Substantia nigra (tissue), 51 donors: ENCODE measurements at places on chromosomes 7 and 10.
A peak's percentile ranks its signal among the peaks of the same experiment; 100 is the strongest.

GRCh38 chr7:81871606-81872265 lies 101.9 kb upstream of the HGF start:
- no peak for DNase-seq

DNA sequence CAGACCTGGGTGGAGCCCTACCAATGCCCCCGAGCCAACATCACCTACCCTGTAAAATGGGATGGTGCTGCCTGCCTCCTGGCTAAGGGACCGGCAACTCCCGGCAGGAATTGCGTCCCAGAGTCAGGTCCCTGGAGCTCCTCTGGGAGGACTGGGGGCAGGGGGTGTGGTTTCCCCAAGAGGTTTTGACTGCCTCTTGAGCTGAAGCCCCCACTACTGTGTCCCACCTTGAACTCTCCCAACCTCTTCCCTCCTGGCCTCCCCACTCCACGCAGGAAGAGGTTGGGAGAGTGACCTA lies 1.3 kb downstream of the SH2B2 start:
- no peak for DNase-seq

GRCh38 chr7:36621396-36621795 lies 102.9 kb downstream of the AOAH start:
- DNase-seq, result no peak

GRCh38 chr7:70674571-70675010 lies 457.4 kb upstream of the GALNT17 start:
- no peak for DNase-seq

DNA sequence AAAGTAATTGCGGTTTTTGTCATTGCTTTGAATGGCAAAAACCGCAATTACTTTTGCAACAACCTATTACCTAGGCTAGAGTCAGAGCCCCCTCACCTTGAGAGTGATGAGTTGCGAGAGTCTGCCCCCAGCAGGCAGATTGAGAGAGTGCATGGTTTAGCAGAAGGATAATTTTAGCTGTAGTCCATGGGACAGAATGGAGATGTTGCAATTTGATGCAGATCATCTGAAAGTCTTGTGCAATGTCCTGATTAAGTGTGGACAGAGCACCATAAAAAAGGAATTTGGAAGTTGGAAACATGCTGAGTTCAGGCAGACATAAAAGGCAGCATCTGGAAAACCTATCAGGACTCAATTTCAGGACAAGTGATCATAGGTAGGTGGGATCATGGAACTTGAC lies 48.7 kb downstream of the GPR141 start:
- no peak for DNase-seq

DNA sequence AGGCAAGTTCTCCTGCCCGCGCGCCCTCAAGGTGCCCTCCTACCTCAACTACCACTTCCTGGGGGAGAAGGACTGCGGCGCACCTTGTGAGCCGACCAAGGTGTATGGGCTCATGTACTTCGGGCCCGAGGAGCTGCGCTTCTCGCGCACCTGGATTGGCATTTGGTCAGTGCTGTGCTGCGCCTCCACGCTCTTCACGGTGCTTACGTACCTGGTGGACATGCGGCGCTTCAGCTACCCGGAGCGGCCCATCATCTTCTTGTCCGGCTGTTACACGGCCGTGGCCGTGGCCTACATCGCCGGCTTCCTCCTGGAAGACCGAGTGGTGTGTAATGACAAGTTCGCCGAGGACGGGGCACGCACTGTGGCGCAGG lies 1.4 kb downstream of the FZD1 start:
- DNase-seq, result no peak

DNA sequence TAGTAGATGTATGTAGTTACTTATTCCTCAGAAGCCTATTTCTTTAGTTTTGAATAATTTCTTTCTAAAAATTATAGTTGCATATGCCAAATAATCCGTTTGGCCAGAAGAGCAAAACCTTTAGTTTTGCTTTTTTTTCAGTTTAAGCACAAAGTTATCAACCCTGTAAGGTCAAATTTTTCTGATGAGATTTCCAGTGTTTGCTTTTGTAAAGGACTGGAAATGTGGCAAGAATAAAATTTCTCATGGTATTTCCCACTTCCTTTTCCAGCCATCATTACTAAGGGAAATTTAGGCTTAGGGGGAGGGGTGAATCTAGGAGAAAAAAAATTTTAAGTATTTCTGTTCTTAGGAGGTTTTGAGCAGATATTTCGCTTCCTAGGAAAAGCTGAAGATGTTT lies 7.6 kb downstream of the CALD1 start:
- no peak for DNase-seq

DNA sequence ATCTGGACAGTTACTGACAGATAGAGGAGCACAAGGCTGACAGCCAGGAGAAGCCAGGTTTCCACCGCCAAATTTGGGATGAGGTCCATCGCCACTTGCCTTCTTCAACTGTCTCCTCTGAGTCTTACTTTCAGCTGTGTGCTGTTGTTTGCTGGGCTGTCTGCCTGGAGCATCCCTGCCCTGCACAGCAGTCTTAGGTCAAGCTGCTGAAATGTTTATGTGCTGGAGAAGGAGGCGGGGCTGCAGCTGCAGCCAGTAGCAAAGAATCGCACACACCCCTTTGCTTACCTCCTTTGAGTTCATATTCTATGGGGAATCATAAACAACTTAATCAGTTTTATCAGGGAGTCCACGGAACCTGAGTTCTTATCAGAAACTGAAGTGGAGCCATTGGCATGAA lies 20.1 kb upstream of the CYP3A5 start:
- DNase-seq, result no peak

- DNase-seq, result no peak
These were observed 58.4 kb downstream of the MET start for GRCh38 chr7:116730097-116731022.

DNA sequence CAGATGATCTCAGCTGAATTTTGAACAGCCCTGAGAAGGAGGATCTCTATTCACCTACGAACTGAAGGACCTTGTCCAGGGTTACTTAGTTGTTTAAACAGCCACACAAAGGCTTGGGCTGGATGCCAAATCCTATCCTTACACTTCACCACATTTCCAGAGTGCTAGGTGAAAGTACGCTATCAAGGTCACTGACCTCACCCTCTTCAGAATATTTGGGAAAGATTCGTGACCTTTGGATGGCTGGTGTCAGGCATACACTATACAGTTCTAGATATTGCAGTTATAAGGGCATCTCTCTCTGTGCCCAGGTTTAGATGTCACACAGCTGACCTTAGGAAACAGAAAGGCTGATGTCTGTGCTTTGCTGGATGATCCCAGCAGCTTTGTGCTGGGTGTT lies 61.2 kb upstream of the ABLIM1 start:
- DNase-seq, result no peak

DNA sequence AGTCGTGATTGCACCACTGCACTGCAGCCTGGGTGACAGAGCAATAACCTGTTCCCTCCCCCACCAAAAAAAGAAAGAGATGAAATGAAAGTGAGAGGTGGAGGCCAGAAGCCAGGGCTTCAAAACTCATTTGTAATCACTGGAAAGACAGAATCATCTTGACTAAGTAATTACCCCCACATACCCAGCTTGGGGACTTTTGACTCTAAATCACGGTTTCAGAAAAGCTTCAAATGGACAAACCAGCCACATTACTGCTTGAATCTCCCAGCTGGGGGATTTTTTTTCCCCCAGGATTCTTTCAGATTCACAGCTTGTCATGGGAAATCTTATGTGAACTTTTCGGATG lies 361.0 kb downstream of the FRMD4A start:
- DNase-seq, result no peak

DNA sequence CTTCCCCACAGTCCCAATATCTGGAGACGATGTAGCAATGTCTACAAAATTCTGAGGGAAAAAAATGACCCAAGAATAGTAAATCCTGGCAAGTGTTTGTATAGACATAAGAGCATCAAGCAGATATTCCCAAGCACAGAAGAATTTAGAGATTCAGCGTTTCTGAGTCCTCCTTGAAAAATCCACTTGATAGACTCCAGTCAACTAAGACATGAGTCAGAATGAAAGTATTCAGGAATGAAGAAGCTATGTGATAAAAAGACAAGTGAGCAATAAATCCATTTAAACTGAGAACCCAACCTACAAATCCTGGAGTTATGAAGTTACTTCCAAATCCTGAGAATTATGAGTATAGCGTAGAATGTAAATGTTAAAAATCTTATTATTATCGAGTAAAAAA lies 86.1 kb upstream of the NPY start:
- DNase-seq, result no peak

GRCh38 chr10:5688587-5688986 lies 3.9 kb downstream of the TASOR2 start:
- no peak for DNase-seq

DNA sequence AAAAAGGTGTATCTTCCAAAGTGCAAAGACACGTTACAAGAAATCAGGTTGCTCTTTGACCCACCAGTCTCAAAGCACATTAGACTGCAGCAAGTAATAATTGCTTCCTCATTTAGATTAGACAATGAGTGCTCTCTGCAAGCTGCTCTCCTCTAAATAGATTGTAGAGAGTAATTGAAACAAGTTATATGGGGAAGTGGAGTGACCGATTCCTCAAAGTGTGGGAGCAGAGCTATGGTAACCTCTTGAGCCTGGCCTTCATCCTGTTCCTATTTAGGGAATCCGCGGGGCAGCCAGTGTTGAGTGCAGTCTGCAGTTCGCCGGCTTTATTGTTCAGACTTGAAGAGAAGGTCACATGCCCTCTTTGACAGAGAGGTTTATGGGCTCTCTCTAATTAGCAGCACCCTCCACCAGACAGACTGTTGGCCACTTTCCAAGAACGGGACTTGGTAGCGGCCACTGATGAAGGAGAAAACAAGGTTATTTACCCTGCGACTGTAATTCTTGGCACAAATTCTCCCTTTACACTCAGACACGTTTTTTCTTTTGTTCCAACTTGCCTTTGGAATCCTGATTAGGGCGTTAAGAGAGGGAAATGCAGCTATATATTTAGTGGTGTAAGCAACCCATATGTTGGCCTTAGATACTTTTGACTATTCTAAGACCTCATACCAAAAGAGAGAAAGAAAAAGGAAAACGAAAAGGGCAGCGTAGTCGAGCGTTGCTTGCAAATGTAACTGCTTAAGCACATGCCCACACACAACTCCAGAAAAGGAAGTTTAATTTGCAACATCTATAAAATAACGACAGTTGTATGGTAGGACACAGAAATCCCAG lies 107.5 kb downstream of the REEP3 start:
- peak; percentile 69 for DNase-seq

DNA sequence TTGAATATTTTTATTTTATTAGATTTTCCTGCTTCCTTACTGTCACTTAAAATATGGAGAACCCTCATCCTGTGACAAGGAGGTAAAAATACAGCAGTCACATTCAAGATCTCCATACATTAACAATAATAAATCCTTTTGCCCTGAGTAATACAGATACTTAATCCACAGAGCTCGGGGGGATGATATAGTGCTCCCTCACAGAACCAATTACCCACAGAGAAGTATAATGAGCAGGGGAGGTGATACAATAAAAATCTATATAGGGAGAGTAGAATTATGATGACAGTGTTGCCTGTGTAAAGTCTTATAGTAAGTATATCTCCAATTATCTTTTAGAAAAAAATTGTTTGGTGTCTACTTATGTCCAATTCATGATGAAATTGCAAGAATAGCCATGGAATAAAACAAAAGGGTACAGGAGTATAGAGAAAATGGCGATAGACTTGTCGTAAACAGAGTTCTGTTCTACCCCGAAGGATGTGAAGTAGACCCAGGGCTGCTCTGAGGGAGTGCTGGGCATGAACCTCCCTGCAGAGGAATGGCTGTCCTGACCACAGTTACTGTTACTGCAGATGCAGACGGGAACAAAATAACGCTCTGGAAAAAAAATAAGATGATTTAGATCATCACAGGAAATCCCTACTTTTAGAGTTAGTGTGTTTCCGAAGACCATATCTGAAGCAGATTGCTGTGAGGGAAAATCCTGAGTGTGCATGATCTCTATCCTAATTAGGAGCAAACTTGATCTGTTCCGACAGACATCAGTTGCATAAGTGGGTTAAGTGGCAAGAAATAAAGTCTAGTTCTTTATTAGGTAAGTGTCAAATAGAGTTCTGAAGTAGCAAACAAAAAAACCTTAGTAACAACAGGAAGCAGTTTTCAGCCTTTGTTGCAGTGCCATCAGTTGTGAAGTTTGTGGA lies 123.7 kb downstream of the KAT6B start:
- DNase-seq, result no peak

DNA sequence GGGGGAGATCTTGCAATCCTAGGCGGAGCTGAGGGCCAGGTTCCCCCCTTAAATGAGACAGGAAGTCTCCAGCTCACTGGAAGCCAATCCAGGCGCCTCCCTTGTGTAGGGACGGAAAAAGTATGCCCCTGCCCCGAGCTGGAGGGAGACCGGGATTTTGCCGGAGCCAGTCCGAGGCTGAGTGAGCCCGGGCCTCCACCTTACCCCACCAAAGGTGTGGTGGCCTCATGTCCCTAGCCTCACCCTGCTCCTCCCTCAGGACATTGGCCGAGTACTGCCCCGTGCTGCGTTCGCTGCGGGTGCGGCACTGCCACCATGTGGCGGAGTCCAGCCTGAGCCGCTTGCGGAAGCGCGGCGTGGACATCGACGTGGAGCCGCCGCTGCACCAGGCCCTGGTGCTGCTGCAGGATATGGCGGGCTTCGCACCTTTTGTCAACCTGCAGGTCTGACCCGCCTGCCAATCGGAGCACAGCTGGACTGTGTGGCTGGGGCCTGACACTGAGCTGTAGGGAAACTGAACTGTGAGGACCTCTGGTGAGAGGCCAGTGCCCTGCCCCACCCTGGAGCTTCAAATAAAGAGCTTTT lies 2.0 kb downstream of the FBXL15 start:
- peak; percentile 80 for DNase-seq

GRCh38 chr7:132078891-132079735 lies 497.2 kb downstream of the PLXNA4 start:
- DNase-seq, result no peak

- DNase-seq, result no peak
These were observed 65.6 kb downstream of the TWIST1 start for GRCh38 chr7:19051767-19052375.

DNA sequence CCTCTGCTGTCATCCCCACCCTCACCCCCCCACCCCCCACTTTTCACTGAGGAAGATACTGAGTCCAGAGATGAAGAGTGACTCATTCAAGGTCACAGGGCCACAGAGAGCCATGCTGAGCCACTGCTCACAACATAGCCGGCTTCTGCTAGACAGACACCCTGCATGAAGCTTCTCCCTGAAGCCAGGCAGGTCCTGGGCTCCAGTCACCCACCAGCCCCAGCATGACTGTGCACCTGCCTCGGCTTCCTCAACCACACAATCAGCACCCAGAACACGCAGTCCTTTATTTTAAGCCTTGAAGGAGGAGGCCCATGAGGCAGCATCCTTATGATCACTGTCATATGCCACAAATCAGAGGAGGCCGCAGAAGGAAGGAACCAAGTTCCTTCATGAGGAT lies 19.2 kb upstream of the PRKAG2 start:
- DNase-seq, result no peak

DNA sequence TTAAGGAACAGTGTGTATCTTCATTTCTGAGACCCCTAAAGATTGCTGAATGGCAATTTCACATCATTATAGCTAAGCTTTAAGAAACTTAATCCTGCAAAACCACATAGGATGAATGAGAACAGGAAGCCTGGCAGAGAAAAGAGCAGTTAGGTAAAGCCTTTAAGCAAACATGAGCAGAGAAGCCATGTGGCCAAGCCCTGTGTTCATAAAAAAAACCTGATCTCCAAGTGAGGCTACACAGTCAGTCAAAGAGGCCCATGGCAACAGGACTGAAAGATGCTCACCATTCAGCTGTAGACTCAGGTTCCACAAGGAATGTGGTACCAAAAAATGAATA lies 9.3 kb downstream of the LIPA start:
- no peak for DNase-seq

GRCh38 chr10:49242604-49243003 lies 54.4 kb upstream of the TMEM273 start:
- no peak for DNase-seq

- no peak for DNase-seq
These were observed 24.3 kb upstream of the KCNIP2 start for GRCh38 chr10:101867931-101868330.

- no peak for DNase-seq
These were observed 57.3 kb downstream of the HK1 start for GRCh38 chr10:69335613-69336012.
